Mesothelial cell of epicardium (in vitro differentiated cells): ENCODE measurements at places on chromosomes 12 and 14.

GRCh38 chr14:25411781-25412757 is 362.1 kb upstream of the STXBP6 start:
- no peak for DNase-seq

GRCh38 chr12:561908-562593 is 101.2 kb downstream of the NINJ2 start:
- DNase-seq, result no peak

DNA sequence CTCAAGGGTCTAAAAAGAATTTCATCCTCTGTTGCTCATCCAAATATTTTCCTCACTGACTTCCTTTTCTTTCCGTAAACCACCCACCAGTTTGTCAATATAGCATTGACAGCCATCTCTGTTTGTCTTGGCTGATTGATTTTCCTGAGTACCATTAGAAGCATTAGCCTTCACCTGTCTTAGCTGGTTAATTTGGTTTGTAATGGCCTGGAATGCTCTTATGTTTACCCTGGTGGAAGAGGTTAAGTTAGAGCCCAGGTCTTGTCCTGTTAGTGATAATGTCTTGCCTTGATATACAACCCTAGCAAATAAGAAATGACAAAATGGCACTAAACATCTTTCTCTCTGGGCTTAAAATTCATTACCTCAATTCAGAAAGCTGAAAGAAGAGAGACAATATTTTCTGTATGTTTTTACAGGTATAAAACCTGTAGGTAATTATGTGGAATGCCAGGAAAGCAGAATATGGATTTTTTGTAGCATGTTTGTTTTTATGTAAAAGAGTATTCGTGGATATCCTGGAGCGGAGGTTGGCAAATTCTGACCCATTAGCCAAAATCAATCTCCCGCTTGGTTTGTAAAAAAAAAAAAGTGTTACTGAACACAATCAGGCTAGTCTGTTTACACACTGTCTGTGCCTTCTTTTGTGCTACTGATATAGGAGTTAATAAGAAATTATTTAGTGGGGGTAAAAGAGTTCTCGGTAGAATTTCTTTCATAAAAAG is 224.4 kb upstream of the DAAM1 start:
- DNase-seq, result no peak

- DNase-seq, result no peak
Observed at GRCh38 chr12:85680881-85681280, 155.3 kb downstream of the RASSF9 start.

- no peak for DNase-seq
Observed at GRCh38 chr12:94585626-94586025, 64.7 kb downstream of the TMCC3 start.
